ENCODE measurements at places on chromosomes 3 and 15.

DNA sequence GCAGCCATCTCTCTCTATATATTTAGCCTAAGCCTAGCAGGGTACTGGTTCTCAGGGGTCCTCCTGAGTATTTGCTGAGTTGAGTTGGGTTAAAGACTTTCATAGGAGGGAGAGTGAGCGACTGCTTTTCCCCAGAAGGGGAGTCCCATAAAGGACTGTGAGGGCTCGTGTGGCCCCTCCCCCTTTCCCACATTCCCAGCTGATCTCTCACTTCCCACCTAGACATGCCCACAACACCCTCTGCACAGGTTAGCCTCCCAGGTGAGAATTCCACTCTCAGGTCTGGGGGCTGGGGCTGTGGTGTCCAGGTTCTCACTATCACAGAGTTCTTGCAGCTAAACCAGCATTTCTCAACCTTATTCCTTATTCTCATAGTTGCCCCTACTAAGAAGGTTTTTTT, 15.8 kb downstream of the EPHB1 start:
- DNase-seq: no peak

GRCh38 chr15:83380682-83381081, 66.5 kb upstream of the SH3GL3 start:
- peak; percentile 34 for DNase-seq

GRCh38 chr15:88650556-88650955, 11.7 kb downstream of the ISG20 start:
- no peak for DNase-seq

- DNase-seq: no peak
Measured at GRCh38 chr15:91967935-91968606, 114.6 kb downstream of the SLCO3A1 start.

DNA sequence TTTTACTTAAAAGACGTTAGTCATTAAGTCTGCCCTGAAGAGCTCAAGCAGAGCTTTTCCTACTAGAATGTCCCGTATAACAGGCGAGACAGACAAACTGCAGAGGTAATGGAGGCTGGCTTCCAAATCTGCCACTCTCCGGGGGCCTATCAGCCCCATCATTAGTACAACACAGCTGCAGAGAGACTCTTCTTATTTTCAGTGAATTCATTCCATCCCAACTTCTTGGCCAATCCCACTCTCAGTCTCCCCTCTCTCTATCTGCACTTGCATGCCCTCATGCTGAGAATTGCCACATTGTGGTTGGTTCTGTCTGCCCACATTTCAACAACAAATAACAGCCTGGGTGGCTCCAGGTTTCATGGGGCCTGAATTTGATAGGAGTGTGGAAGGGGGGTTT, 412.7 kb downstream of the ERC2 start:
- no peak for DNase-seq

GRCh38 chr15:50880651-50881114, 27.8 kb upstream of the AP4E1 start:
- peak; percentile 97 for DNase-seq

GRCh38 chr3:50423543-50423942, 64.2 kb upstream of the TMEM115 start:
- DNase-seq: no peak

DNA sequence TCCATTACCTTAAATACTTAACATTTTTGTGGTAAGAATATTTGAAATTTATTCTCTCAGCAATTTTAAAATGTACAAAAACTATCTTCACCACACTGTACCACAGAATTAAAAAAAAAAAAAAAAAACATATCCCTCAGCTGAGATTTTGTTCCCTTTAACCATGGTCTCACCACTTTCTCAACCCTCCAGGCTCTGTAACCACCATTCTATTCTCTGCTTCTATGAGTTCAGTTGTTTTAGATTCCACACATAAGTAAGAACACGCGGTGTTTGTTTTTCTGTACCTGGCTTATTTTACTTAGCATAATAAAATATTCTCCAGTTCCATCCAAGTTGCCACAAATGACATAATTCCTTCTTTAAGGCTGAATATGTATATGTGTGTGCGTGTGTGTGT, 41.5 kb downstream of the CSNK1G1 start:
- DNase-seq: no peak

DNA sequence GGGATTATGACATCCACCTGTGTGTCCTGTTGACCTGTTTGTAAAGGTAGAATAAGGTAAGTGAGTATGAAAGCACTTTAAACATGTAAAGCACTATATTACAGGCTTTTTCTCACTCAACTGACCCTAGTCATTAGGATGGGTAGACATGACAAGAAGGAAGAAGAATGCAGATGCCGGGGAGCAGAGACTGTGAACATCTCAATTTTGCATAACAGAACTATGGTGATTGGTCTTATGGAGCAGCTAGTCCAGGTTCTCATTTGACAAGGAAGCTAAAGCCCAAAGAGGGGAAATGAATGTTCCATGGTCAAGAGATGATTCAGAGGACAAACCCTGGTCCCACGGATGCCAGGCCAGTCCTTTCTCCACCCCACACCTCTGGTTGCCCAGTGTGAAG, 200.1 kb upstream of the BCL6 start:
- DNase-seq: no peak

DNA sequence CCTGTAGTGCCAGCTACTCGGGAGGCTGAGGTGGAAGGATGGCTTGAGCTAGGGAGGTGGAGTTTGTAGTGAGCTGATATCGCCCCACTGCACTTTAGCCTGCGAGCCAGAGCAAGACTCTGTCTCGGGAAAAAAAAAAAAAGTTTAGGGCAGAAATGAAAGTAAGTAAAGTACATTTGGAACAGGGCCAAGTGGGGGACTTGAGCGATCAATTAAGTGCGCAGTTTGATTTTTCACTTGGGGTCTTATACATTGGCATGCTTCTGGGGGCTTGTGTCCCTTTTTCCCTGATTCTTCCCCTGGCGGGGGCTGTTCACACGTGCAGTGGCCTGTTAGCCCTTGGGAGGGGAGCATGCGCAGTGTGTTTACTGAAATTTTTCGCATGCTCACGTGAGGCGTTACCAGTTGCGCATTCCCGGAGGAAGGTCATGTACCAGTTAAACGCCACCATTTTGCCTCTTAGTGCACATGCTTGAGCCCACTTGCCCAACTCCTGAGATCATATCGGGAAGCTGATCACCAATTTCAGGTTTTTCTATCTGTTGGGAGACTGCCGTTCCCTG, 42.0 kb downstream of the GALNT15 start:
- no peak for DNase-seq

DNA sequence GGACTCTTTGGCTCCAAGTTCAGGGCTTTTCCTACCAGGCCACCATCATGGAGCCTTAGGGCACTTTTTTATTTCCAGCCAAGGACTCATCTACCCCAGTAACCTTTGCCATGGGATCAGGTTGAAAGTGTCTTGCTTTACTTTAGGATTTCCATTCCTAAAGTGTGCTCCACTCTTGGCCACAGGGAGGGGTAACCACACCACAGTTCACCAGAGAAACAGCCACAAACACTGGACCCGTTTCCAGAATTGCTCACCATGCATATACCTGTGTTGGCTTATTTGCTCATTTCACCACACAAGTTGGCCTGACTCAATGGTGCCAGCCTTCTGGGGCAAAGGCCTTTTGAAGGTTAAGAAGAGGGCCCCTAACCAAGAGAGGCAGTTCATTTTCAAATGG, 70.6 kb upstream of the RAD18 start:
- DNase-seq: no peak

All from inflammatory macrophage treated with lipopolysaccharide for 4 hours (primary cell).